ENCODE measurements at places on chromosomes 16 and 17.

DNA sequence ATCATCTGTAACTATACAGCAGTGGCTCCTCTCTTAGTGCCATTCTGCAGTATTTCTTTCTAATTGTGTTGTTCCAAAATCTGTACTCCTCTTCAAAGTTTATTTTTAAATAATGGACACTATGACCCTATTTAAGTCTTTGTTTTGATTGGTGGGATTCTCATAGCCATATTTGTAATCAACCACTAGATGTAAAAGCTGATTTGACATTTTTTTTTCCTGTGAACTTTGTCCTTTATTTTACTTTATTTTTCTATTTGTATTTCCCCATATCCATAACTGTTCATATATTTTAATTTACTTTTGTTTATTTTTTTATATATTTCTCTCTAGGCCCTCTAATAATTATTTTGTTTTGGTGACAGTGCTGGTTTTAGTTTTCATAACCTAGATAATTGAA is 544.4 kb downstream of the KCNJ2 start:
- DNase-seq, result no peak

DNA sequence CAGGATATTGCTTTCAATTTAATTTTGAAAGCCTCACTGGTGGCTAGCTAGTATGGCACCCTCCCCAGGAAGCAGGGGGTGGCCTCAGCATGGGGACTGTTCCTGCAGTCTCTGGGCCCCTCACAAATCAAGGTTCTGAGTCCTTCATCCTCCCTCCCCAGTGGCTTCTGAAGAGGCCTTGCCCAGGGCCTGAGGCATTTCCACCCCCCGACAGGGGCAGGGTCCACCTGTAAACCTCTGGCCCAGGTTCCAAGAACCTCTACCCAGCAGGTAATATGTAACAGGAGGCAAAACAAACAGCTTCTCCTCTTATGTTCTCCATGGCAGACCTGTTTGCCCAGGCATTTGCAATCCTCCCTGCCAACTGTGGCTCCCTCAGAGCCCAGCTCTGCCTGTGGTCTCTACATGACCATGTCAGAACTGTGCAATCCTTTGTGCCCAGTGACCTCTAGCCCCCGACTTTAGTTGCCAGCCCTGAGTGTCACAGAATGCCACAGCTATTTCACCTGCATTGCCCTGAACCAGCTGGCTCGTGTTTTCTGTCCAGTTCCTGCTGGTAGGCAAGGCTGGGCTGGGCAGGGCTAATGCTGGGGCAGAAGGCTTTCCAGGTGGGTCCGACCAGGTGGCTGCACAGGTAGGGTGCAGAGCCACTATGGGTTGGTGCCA is 14.3 kb downstream of the ACSF2 start:
- no peak for DNase-seq

- no peak for DNase-seq
Observed at GRCh38 chr17:62715882-62716390, 88.5 kb downstream of the MRC2 start.

DNA sequence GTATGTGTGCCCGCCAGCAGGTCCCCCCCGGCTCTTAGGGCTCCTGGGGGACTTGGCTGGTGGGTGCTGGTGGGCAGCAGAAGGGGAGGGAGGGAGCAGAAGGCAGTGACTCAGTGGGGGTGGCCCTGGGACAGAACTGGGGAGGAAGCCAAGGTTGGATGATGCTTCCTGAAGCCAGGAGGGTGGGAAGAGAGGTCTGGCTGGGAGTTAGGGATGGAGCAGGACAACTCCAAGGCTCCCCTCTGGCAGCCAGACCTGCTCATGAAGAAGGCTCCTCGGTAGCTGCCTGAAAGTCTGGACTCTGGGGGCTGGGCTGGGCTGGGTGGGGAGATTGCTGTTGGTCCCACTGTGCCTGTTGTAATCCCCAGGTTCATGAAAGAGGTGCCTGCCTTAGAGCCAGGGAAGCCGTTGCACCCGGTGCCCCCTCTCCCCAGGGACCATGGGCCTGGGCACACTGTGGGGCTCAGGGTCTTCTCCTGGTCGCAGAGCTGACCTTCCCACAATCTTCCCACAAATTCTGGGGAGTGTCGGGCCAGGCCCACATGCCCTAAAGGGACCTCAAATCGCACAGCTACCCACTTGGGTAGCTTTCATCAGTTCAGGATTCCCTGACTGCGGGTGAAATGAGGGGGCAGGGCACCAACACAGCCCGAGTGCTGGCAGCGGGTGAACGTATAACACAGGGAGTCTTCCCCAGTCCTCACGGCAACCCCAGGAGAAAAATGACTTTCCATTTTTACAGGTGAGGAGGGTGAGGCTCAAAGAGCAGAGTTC is 1.1 kb upstream of the PLEKHG4 start:
- no peak for DNase-seq

DNA sequence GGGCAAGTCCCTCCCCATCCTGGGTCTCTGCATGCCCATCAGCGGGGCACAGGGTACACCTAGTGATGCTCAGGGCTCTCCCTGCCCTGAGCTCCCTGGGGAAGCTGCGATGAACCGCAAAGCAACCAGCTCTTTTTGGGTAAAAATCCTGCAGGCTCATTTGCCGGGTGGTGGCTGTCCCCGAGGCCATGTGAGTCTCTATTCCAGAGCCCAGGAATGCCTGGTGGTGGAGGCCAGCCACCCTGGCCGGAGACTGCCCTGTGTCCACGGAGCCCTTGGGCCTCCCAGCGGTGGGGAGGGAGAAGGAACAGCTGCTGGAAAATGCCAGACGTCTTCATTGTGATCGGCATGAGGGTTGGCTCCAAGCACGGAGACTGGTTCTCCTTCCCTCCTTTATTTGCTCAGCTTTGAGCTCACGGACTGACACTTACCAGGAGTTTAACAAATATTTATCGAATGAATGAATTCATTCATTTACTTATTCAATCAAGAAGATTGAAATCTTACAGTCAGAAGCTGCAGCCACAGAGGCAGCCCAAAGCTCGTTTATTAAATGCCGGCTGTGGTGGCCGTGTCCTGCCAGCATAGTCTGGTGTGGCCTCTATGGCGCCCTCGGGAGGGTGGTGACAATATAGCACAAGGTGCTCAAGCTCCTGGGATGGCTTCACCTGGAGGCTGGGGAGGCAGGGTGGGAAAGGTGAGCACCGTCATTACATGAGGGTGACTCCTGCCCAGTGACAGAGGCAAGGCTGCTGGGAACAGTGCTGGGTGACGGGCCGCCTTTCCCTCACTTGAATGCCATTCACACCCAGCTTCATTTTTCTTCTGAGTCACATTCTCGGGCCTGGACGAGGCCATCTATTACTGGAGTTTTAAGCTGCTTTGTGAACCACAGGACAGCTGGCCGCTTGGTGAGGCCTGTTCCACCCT is 31.1 kb upstream of the JPH3 start:
- DNase-seq, result no peak

DNA sequence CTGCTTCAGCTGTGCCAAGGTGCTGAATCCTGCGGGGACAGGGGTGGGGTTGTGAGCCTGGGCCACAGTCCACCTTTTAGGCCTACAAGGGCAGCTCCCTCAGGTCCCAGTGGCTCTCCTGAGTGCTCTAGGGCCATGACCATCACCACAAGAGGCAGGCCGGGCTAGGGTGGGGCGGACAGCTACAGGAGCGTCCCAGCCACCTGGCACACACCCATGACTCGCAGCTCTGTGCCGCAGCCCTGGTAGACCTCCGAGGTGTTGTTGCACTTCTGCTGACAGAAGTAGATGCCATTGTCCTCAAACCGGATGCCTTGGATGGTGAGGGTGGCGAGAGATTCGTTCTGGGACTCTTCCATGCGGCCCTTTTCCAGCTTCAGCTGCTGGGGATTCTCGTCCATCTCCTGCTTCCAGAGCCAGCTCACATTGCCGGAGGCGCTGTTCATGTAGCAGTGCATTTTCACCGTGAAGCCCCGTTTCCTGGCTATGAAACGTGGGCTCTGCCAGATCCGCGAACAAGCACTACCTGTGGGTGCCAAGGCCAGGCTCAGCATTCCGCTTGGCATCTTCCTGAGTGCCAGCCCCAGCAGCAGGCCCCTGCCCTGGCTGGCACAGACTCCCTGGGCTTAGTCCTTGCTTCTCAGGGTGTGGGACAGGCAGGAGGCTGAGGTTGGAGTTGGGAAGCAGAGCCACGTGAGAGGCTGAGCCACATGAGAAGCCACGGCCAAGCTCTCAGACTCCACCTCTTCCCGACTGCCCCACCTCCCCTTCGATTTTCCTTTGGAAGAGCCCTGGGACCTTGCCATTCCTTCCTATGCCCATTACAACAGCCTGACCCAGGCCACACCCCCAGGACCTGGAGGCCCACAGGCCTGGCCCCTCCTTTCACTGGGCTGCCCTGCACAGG is 2.0 kb downstream of the CD79B start:
- DNase-seq, result no peak

DNA sequence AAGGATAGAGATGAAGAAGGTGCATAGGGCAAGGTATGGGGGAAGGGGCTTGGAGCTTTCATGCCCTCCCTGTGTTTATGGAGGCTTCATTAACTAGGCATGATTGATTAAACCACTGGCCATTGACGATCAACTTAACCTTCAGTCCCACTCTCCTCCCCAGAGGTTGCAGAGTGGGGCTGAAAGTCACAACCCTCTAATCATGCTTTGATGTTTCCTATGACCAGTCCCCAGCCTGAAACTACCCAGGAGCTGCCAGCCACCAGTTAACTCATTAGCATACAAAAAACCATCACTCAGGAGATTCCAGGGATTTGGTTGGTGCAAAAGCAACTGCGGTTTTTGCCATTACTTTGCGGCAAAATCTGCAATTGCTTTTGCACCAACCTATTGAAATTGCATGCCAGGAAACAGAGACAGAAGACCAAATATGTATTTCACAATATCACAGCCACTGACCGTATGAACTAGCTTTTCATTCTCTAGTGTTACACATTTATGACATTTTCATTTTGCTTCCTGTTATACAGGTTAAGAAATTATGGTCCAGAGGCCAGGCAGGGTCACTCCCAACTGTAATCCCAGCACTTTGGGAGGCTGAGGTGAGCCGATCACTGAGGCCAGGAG is 5.4 kb downstream of the GFOD2 start:
- DNase-seq, result no peak

GRCh38 chr17:60971515-60972369 is 294.1 kb downstream of the BCAS3 start:
- DNase-seq, result no peak

- DNase-seq, result no peak
Observed at GRCh38 chr17:35295686-35296085, 52.8 kb downstream of the SLFN5 start.

GRCh38 chr16:50272687-50273381 is 6.5 kb downstream of the ADCY7 start:
- no peak for DNase-seq

DNA sequence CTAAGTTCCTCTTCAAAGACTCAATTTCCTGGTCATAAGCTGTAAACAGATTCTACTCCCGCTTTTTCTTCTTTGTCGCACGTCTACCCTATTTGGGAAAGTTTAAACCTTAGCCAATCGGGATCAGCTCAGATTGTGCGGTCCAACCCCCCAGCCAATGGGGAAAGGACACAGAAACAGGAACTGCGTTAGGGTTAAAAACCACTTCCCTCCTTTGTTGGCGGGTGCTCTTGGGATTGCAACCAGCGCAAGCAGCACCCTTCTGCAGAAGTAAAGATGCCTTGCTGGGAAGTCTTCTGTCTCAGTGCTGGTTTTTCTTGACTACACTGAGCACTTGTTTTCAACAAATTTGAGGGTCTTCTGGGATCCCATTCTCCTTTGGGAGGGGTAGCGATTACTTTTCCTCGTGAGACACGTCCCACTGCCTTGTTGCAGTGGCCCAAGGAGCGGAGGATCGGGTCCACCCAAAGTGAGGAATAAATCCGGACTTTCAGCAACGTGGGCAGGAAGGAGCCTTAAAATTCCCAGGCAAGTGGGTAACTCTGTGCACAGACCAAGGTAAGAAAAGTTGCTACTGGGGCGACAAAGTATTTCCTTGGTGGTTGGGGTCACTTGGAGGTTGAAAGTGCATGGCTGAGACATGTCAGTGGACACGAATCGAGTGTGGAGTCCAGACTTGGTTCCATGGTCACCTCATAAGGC is 1.0 kb upstream of the YPEL3 start:
- no peak for DNase-seq

DNA sequence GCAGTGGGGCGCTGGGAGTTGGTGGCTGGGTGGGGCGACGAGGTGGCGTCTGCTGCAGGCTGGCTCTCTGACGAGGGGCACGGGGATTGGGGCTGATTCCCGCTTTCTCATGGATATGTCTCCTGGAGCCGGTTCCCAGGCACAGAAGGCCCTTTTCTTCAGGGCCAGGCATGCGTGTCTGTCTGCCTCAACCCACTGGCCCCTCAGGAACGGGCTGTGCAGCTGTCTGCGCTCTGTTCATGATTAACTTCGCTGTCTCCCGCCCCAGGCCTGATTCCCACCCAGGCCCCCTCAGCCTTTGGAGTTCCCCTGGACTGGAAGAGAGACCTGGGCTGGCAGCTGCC is 53.1 kb downstream of the RAP1GAP2 start:
- DNase-seq, result no peak

DNA sequence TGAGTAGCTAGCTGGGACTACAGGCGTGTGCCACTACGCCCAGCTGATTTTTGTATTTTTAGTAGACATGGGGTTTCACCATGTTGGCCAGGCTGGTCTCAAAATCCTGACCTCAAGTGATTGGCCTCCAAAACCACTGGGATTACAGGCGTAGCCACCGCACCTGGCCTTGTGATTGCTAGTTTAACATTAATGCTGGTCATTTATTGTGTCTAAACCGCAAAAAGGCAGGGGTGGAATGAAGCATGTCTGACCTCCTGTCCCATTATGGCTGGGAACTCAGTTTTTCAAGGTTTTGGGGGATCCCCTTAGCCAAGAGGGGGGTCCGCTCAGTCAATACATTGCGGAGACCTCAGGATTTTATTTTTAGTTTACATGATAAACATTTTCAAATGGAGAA is 10.7 kb upstream of the CNGB1 start:
- DNase-seq, result no peak

DNA sequence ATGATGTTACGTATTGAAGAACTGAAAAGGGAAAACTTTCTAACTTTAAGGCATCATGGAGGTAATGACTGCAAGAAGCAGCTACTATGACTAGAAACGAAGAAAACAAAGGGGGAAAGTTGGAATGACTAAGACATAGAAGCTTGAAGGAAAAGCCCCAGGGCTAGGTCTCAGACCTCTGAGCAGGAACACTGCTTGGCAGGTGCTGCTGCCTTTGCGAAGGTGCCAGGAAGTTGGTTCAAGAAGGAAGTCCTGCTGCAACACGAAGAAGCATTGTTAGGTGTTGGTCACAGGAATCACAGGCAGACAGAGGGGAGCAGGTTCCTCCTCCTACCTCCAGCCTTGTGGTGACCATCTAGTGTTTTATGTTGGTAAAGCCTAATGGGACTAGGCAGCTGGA is 48.1 kb upstream of the HS3ST4 start:
- DNase-seq, result no peak

GRCh38 chr16:65622151-65622550 is 500.3 kb upstream of the CDH11 start:
- no peak for DNase-seq

Data from NCI-H187 treated with DMSO at 0.1 percent for 48 hours (cell line).